ENCODE measurements at places on chromosomes 7 and 10. TPM values are rescaled to one million over a fixed set of nuclear protein-coding genes. Genes with fewer than 3 reads are reported as not detected.

The KCP gene
- total RNA-seq, result 0.73 TPM

DNA sequence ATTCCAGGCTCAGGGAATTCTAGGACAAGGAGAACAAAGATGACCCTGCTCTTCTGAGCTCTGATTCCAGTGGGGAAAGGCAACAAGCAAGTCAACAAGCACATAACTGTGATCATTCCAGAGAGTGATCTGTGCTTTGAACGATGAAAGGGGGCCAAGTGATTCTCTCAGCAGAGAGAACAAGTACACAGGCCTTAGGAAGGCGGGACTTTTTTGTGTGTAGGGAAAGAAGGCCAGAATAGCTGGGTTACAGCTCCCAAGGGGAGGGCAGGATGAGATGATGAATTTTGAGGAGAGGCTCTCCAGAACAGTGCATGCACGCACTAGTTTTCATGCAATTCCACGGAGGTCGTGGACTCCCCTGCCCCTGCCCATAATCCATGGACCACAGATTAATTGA lies 565.2 kb downstream of the SDK1 start:
- no peak for DNase-seq

GRCh38 chr10:61757001-61757400 lies 94.3 kb downstream of the CABCOCO1 start:
- DNase-seq, result no peak

GRCh38 chr7:20698469-20698868 lies 83.0 kb downstream of the ABCB5 start:
- no peak for DNase-seq

GRCh38 chr7:101453617-101454016 lies 90.9 kb downstream of the COL26A1 start:
- DNase-seq, result no peak

GRCh38 chr7:110007320-110008063 lies 1083.4 kb upstream of the LRRN3 start:
- no peak for DNase-seq

- DNase-seq, result no peak
These were observed 171.8 kb downstream of the EGFR start for GRCh38 chr7:55190511-55191160.

GRCh38 chr7:1534330-1535099 lies 4.0 kb downstream of the MAFK start:
- no peak for DNase-seq

DNA sequence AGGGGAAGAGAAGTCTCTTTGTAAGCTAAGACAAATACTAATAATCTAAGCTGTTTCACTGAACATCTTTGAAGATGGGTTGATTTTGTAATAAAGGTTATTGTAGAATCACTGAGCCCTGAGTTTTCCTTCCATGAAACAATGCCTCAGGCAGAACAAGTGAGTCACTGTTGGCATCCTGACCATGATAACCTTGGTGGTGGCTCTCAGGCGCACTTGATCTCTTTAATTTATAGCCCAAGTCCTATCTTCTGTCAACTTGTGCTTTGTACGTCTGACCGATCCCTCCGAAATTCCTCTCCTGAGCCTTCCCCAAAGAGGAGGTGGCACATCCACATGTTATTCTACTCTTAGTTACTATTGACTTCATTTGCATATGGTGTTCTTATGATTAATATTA lies 812.9 kb downstream of the REEP3 start:
- DNase-seq, result no peak

All from stomach (tissue), 19 donors.